Renal cortex interstitium (tissue), 15 donors: ENCODE measurements at places on chromosomes 5 and 9.

- no peak for DNase-seq
Observed at GRCh38 chr5:151660616-151661495, 25.9 kb downstream of the SPARC start.

- no peak for DNase-seq
Observed at GRCh38 chr5:670396-671270, 22.5 kb downstream of the TPPP start.

- no peak for DNase-seq
Observed at GRCh38 chr5:98214240-98215051, 559.0 kb upstream of the RGMB start.

- peak; percentile 24 for DNase-seq
Observed at GRCh38 chr9:101235105-101235866, 149.5 kb downstream of the BAAT start.

DNA sequence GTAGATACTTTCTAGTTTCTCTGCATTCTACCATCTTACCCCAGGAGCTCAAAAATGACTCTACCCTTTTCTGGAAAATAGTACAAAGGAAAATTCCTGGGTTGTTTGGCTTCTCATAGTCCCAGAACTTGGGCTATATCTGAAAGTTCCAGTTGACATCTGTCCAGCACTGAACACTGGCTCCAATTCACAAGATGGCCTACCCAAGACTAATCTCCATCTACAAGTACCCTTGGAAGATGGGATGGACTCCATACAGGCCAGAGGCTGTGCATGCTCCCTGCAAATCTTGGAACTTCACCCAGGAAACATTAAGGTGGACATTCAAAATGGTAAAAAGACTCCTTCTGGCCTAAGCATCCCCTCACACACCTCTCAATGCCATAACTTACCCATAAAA lies 427.1 kb downstream of the DTWD2 start:
- DNase-seq, result no peak

GRCh38 chr9:91359734-91360470 lies 1.8 kb downstream of the AUH start:
- DNase-seq, result no peak

DNA sequence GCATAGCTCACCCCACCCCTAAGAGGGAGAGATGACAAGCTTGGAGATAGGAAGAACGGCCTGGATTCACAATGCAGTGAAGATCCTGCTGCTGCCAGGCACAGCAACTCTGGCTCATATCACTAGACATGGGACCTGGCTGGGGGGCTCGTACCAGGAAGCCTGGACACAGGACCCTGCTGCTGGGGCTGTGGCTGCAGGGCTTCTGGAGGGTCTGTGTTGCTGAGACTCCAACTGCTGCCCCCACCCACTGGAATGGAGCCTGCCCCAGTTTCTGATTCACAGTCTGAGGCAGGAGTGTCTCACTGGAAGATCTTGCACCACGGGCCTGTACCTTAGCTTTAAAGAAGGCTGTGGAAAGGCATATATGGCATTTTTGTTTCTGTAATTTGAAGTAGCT lies 31.0 kb upstream of the GLRX start:
- no peak for DNase-seq

DNA sequence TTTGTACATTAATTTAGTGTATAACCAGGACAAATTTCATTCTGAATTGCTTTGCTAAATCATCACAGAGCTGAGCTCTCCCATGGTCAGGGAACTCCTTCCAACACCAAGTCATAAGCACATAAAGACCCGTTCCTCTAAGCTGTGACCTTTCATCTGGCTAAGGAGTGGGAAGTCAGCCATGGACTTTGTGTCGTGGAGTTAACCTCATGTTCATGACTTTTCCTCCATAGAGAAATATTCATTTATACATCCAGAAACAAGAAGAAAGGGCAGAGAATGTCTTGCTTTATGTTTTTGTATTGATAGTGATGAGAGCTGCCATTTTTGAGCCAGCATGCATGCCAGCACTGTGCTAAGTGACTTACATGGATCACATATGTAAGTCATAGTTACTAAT lies 97.5 kb downstream of the INIP start:
- peak; percentile 15 for DNase-seq
